ENCODE measurements at places on chromosomes 6 and 20.

- DNase-seq: no peak
Observed at GRCh38 chr6:4102687-4103244, 23.8 kb upstream of the FAM217A start.

DNA sequence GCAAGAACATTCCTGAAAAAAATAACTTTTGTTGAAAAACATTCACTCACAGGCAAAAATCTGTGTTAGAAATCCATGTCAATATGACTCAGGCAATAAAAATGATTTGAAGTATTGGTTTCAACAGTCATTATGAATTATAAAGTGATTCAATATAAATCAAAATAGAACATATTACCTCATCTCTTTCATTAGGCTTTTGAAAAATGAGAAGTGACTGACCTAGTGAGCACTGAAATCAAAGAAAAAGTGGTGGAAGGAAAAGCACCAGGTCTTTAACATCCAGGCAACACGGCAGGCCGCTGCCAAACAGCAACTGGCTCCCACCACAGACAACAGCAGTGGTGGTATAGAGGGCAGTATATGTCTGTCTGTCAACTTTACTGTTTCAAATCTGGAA, 68.9 kb downstream of the MAN1A1 start:
- no peak for DNase-seq

GRCh38 chr6:118952683-118953082, 17.7 kb upstream of the MCM9 start:
- DNase-seq: no peak

- no peak for DNase-seq
Observed at GRCh38 chr20:59183751-59184150, 20.1 kb downstream of the ZNF831 start.

DNA sequence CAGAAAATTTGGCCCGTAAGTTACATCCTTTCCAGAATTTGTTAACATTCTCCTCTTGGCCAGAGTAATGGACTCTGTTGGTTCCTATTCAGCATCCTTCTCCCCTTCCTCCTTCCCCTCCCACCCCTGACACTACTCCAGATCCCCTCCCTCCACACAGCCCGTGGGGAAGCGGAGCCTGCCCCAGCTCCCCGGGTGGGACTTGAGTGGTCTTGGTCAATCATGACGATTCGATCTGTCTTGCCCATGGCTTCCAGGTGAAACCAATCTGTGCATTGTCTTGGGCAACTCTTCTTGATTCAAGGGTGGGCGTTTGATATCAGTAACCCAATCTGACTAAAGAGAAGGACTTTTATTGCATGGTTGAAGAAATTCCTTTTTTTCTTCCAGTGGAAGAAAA, 143.9 kb downstream of the ANKRD60 start:
- peak; percentile 20 for DNase-seq
